ENCODE measurements at places on chromosomes 12 and 14.

DNA sequence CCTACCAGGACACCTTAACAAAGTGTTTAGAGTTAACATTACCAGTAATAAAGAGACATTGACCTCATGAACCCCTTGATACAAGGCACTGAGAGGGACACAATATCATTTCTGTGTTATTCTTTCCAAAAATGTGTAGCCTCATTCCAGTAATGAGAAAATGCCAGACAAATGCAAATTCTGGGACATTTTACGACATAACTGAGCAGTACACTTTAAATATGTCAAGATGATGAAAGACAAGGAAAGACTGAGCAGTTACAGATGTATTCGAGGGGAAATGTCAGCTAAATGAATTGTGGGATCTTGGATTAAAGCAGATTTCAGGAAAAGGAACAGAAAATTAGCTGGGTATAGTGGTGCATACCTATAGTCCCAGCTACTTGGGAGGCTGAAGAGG, 255.6 kb downstream of the ERC1 start:
- no peak for DNase-seq

- no peak for DNase-seq
Measured at GRCh38 chr12:20883288-20883687, 72.8 kb downstream of the SLCO1B3 start.

- no peak for DNase-seq
Measured at GRCh38 chr14:64844272-64844671, 35.4 kb downstream of the SPTB start.

- DNase-seq: no peak
Measured at GRCh38 chr14:51131516-51131915, 36.6 kb upstream of the TRIM9 start.

GRCh38 chr14:105203057-105203531, 22.0 kb upstream of the NUDT14 start:
- peak; percentile 68 for DNase-seq
